ENCODE measurements at places on chromosomes 5 and 9. TPM values are rescaled to one million over a fixed set of nuclear protein-coding genes. Genes with fewer than 3 reads are reported as not detected.

DNA sequence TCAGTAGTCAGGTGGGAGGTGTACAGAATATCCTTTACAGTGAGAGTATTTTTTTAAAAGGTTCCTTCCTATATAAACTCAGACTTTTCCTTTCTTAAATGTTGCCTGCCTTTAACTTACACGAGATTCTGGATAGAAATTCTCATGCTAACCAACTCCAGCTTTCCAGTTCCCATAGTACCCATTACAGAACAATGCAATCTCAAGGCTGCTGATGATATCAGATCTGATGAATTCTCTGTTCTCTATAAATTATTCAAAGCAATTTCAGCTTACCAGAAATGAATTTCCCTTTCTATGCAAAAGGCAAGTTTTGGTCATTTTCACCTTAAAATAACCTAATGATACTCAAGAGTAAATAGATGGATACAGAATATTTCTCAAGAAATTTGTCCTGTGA is 90.3 kb downstream of the NUDT12 start:
- no peak for DNase-seq

GRCh38 chr5:140553657-140554056 is 3.6 kb downstream of the SRA1 start:
- no peak for DNase-seq

DNA sequence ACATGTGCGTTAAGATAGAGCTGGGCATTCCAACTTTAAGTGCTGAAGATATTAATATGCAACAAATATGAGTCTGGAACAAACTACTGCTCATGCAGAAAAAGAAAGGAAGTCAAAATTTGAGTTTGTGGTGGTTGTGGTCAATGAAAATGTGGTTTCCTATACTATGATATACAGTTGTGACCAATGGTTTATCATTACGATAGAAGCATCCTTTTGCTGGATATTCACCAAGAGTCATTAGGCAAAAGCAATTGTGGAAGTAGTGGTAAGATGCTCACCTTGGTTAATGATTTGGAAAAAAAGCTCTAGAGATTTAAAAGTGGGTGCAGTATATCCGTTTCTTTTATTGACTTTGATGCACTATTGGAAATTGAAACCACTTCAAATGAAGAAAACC is 1007.0 kb downstream of the NR2F1-AS1 start:
- DNase-seq, result no peak

GRCh38 chr5:16542236-16542635 is 74.6 kb downstream of the RETREG1 start:
- DNase-seq, result no peak

DNA sequence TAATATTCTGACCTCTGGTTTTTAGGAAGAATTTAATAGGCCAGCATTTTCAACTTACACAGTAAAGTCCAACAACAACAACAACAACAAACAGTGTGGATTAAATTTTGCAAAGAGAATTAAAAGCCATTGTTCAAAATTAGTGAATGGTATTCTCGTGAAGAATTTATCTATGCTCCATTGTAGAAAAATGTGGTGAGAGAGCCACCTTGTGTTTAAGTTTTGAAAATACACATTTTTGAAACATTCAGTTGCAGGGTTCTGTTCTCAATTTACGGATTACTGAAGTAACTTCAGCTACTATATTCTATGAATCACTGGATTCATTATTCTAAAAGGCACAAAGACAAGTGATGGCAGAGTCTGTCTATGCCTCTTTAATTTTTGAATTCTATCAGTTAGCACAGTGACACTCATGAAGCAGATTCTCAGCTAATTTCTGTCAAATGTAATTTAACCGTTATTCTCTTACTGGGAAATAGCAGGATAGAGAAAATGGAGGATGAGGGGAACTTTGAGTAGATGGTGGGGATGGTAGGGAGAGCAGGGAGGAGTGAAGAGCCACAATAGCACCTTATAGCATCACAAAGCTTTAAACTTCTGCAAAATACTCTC is 11.0 kb downstream of the CCDC152 start:
- DNase-seq, result no peak

Gene DBH
- 0.28 TPM for total RNA-seq

Gene PIGO
- 29.9 TPM for total RNA-seq

GRCh38 chr5:59055745-59056448 is 473.0 kb downstream of the RAB3C start:
- no peak for DNase-seq

Gene FGFR4
- total RNA-seq, result 1.6 TPM

Gene TGFBI
- 5.1 TPM for total RNA-seq

Gene DOCK8
- 208 TPM for total RNA-seq
